NCI-H2171 treated with DMSO at 0.1 percent for 48 hours (cell line): ENCODE measurements at places on chromosomes 4 and X.

- DNase-seq, result no peak
Measured at GRCh38 chrX:19552793-19553192, 37.5 kb upstream of the MAP3K15 start.

GRCh38 chr4:127856813-127857447 is 23.8 kb upstream of the PLK4 start:
- no peak for DNase-seq

- DNase-seq, result no peak
Measured at GRCh38 chrX:118867251-118867650, 43.6 kb downstream of the ZCCHC12 start.

DNA sequence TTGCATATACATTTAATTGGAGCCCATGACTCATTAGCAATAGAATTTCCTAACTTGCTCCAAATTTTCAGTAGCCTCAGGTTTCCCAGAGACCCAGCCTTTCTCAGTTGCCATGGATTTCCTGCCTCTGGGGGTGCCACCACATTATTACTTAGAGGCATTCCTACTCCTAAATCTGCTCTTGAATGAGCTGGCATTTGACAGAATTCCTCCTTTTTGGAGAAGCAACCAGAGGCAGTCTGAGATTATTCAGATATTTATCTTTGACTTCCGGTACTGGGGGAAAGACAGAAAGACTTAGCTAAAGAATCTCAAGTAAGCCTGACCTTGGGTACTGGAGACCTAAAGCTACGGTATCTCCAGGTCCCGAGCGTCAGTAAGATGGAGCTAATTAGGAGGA is 76.3 kb downstream of the DCHS2 start:
- DNase-seq, result no peak

- DNase-seq, result no peak
Measured at GRCh38 chr4:46830971-46831454, 78.0 kb downstream of the COX7B2 start.

GRCh38 chrX:103585411-103586313 is at the start of gene TCEAL4:
TSS of gene TCEAL4 (plus strand) at chrX:103585515. CDS start at chrX:103586676, 1,161 bp downstream.
- peak; percentile 56 for DNase-seq

- DNase-seq, result peak; percentile 2
Measured at GRCh38 chr4:9927341-9928007, 93.8 kb downstream of the SLC2A9 start.

DNA sequence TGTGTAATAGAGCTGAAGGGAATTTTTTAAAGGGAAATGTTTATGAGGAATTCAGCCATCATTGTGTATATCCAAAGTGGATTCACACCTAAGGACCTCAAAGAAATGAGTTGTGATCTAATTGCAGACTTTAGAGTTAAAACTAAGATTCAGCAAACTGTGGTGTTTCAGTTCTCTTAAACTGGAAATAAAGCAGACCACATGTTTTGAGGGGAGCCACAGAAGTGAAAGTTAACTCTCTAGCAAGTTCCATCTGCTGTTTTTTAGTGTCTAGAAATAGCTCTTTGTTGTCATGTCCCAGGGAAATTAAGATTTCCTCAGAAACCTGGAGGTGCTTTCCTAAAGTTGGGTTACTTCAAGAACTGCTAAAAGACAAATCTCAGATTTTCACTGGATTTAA is 97.3 kb upstream of the DDX3X start:
- no peak for DNase-seq

DNA sequence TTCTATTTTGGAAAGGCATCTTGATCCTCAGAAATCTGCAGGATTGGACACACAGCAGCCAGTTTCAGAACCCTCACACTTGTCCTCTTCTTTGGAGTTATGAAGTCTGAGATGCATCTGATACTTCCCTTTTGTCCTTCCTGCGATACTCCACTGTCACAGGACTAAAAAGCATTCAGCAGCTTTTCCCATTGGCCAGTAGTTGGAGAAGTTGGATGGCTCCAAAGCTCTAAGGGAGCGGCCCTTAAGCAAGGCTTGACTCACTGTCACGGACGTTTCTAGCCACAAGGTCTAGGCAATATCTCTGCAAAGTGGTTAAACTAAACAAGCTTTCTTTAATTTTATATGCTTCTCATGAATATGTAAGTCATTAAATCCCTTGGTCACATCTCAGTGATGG is 417.0 kb downstream of the AFF2 start:
- no peak for DNase-seq

GRCh38 chr4:122100508-122100907 is 51.6 kb upstream of the BLTP1 start:
- no peak for DNase-seq

DNA sequence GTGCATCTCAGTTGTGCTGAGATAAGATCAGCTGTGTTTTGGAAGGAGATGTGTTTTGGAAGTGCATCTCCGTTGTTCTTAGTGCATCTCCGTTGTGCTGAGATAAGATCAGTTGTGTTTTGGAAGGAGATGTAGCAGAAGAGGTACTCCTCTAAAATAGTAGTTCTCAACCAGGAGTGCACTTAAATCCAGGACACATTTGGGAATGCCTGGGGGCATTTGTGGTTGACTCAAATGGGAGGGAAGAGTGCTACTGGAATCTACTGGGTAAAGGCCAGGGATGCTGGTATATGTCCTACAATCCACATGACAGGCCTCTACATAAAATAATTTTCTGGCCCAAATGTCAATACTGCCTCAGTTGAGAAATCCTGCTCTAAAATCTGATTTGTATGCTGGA is 70.8 kb upstream of the CHRDL1 start:
- DNase-seq, result no peak

DNA sequence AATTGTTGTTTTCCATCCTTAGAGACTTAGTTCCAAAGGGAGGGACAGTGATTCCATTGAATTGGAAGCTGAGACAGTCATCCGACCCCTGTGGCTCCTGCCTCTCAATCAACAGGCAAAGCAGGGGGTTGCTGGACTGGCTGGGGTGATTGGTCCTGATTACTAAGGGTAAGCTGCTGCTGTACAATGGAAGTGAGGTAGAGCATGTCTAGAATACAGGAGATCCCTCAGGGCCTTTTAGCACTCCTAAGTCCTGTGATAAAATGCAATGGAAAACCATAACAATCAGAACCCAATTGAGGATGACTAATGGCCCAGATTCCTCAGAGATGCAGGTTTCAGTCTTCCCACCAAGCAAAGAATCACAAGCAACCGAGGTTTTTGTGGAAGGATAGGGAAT is 127.6 kb downstream of the AASDH start:
- DNase-seq, result no peak

GRCh38 chr4:169293343-169294176 is 22.8 kb upstream of the SH3RF1 start:
- DNase-seq, result no peak

DNA sequence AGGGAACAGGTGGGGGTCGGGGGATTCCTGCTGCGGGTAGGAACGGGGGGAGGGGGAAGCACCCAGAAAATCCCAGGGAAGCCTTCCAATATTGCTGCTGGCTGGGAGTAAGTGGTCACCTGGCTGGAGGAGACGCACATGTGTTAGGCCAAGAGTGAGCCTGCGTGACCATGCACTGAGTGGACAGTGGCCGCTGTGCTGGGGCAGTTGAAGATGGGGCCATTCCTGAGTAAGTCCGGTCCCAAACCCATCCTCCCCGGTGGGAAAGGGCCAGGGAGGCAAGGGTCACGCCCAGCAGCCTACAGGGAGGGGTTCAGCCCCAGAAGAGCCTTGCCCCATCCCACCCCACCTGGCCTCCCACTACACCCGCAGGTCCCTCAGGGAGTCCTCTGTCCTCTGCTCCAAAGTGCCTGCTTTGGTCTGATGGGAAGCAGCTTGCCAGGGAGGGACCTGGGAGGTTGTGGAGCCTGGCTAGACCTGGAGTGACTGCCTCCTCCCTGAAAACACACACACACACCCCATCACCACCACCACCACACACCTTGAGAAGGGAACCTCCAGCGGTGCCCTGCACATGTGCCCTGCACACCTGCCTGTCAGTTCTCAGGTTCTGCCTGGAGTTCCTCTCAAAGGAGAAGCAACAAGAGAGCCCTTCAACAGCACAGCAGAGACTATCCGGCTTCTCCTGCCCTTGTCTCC is 6.1 kb downstream of the L1CAM start:
- peak; percentile 36 for DNase-seq

DNA sequence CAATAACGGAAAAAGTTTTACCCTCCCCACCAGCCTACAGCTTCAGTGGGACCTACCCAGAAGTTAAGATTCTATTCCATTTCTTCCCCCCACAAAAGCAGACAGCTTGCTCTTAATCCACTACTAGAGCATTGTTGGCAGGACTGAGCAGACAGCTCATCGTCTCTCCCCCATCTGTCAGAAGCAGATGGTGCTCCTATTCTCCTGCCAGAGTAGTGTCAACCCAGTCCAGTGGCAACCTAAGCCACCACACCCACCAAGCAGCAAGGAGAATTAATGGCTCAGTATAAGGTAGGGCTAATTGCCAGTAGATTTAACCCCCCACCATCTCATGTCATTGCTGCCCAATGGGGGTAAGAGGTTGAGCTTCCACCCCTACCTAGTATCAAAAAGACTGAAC is 62.0 kb downstream of the AWAT2 start:
- peak; percentile 91 for DNase-seq

DNA sequence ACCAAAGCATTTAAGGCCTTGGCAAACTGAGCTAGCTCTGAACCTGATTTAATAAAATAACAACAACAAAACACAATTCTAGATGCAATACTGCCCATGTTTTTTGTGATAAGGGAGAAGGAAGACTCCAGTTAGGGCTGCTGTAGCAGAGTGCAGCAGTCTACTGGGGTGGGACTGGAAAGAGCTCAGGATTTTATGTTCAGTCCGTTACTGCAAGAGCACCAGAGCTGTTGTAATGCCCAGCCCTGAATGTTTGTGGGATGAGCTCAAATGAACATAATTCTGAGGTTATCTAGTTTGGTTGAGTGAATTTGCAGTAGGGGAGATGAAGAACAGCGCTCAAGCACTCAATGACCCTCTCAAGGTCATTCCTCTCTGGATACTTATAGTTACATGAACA is 743.8 kb downstream of the FAT4 start:
- DNase-seq, result no peak

DNA sequence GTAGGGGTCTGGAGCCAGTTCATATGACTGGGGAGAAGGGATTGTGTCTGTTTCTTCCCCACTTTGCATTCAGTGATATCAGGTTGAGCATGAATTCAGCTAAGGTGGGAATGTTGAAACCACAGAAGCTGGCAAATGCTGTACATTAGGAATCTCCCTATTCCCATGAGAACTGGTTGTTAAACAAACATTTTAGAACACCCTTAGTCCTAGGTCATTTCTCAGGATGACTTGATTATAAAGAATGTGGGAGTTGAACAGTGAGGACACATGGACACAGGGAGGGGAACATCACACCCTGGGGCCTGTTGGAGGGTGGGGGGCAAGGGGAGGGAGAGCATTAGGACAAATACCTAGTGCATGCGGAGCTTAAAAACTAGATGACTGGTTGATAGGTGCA is 62.6 kb upstream of the LIMCH1 start:
- DNase-seq, result peak; percentile 4

GRCh38 chr4:119657111-119657611 is 28.6 kb upstream of the PDE5A start:
- no peak for DNase-seq

DNA sequence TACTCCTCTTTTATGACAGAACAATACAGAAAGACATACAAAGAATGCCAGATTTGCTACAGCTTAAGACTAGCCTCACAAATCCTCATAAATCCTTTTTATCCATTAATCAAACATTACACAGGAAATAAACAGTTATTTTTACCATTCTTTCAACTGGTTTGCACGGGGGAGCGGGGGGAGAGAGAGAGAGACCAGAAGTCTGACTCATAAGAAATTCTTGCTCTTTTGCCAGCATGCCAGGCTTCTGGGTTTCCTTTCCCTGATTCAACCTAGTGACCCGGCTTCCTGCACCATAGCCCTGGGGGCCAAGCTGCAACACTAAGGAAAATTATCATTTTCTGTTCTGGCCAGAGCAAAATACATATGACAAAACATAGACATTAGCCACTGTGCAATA is 6.8 kb upstream of the RRAGB start:
- no peak for DNase-seq

DNA sequence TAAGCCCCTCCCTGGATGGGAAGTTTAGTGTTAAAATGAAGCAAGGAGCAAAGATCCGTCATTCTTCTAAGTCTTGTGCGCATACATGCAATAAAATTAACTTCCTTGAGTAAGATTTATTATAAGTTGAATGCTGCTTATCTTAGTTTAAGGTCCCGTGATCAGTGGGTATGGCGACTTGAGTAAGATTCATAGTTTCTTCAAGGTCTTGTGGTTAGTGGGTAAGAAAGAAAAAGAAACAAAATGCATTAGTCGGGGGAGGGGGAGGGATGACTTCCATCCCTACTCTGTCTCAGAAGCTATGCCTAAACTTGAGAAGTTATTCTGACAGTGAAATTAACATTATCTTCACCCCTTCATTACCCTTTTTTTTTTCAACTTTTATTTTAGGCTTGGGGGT is 127.3 kb upstream of the MAGEB16 start:
- no peak for DNase-seq

GRCh38 chr4:52873191-52873590 is 11.1 kb downstream of the RASL11B start:
- no peak for DNase-seq

DNA sequence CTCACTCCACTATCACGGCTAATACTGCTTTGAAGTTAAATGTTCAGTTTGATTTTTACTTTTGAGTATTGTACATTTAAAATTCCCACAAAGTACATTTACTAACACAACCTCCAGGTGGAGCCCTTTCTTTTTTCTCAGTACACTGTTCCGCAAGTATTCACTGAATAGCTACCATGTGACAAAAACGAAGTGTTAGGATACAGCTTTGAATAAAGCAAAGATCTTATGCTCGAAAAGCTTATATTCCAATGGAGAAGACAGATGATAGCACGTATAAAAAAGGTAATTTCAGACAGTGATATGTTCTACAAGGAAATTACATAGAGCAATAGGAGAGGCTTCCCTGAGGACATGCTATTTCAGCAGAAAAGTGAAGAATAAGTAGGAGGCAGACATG is 60.7 kb upstream of the ABCG2 start:
- DNase-seq, result peak; percentile 9

DNA sequence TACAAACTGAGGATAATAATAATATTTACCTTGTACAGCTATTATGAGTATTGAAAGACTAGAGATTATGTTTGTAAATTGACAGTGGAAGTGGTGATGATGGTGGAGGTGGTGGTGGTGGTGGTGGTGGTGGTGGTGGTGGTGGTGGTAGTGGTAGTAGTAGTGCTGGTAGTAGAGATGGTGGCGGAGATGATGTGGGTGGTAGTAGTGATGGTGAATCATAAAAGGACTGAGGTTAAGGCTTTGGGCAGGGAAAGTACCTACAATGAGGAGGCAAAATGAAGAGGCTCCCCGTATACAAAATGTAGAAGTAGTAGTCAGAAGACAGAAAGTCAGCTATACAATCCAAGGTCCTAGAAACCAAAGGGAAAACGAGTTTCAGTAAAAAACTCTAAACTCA is 214.1 kb downstream of the BCOR start:
- DNase-seq, result no peak

DNA sequence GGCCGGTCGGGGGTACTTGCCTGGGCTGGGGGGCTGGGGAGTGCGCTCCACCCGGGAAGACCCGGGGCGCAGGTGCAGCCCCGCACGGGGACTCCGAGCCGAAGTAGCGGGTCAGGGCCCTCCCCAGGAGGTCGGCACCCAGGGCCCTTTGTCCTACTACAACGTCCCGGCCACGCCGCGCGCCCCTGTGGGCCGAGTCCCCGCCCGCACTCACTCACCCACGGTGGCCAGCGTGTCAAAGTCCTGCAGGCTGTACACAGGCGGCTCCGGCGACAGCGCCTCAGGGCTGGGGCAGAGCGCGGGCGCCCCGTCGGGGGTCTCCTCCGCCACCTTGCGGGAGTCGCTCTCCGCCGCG is 602 bp downstream of the PRKX start:
- DNase-seq, result peak; percentile 13
